ENCODE measurements at places on chromosomes 13 and 19.
A peak's percentile ranks its signal among the peaks of the same experiment; 100 is the strongest.

DNA sequence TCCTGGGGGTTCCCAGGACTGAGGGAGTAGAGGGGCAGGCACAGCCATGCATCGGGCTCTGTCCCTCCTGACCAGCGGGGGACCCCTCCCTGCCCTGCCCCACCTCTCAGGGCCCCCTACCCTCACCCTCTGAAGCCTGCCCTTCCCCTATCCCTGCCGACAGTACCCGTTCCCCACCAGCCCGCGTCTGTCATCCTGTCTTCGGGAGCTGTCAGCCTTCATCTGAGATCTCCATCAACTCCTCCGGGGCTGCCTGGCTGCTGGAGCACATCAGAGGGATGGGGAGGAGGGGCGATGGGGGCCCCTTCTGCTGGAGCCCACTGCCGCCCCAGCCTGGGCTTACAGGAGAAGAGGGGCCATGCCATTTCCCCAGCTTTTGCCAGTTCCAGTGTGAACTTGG is 6.2 kb upstream of the SHD start:
- H3K27ac ChIP-seq = no peak overlapping the region
- H3K36me3 ChIP-seq = peaks cover 13% of the 10 kb centered on the region
- no peak for DNase-seq
- no peak overlapping the region for H3K4me3 ChIP-seq

DNA sequence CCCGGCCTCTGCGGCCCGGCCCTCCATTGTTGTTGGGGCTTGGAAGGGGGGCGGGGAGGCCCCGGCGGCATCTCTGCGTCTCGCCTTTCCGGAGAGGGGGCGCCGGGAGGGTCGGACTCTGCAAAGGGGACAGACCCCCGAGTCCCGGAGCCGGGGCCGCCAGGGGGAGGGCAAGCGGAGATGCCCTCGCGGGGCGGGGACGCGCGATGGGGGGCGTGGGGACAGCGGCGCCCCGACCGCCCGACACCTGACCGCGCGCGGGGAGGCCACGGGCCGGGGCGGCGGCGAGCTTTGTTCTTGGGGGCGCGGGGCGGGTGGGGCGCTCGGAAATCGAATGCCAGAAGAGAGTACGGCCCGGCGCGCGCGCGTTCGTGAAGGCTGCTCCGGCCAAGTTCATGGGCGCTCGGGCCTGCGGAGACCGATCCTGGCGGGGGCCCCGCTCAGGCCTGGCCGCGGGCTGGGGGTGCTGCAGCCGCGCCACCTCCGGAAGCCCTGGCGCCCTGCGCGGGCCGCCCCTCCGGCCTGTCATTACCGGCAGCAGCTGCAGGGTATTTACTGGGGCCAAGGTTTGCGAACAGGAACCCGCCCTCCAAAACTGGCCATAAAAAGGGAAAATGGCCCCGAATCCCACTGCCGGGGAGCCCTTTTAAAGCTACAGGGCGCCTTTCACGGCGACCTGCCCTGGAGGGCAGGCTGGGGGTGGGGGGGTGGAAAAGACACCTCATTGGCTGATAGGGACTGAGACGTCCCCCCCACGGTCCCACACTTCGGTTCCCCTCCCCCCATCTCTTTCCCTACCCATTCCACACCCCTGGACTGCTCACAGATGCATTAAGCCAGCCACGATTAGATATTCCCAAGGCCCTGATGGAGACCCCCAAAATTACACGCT is 11.1 kb upstream of the NANOS3 start:
- H3K36me3 ChIP-seq = no peaks in the 10 kb centered on the region
- H3K27me3 ChIP-seq = peaks cover 6% of the 10 kb centered on the region
- H3K4me1 ChIP-seq = peaks cover 12% of the 10 kb centered on the region
- DNase-seq = no peak

DNA sequence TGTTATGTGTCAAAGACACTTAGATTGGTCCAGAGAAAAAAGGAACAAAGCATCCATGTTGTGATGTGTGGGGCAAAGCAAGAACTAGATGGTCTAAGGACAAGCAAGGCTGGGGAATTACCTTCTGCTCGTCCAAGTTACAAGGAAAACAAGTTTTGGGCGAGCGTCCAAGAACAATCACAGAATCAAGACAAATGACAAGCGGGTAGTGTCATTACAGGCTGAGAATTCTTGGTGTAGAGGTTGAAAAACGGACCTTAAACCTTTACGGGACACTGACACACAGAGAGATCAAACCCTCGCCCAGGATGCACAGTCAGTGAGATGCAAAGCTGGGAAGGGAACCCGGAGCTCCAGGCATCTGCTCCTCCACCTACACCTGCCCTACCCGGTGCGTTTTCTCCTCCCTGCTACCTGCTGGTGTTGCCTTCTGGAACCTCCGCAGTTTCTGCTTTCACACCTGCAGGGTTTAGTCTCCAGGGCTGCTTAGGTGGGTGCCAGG is 515 bp upstream of the ZNF324B start:
- peaks cover 10% of the 10 kb centered on the region for H3K36me3 ChIP-seq
- DNase-seq = no peak
- no peak overlapping the region for H3K27ac ChIP-seq
- H3K4me1 ChIP-seq = peaks cover 3% of the 10 kb centered on the region
- H3K4me3 ChIP-seq = peak overlapping the region; percentile 63
- no peaks in the 10 kb centered on the region for H3K27me3 ChIP-seq

GRCh38 chr19:13339869-13340268 is 166.4 kb downstream of the CACNA1A start:
- no peak overlapping the region for H3K27ac ChIP-seq
- no peak for DNase-seq
- H3K4me1 ChIP-seq = no peaks in the 10 kb centered on the region
- no peak overlapping the region for H3K4me3 ChIP-seq

GRCh38 chr19:48967346-48968178 is 2.5 kb downstream of the FTL start:
- no peak overlapping the region for H3K4me3 ChIP-seq
- H3K4me1 ChIP-seq = peaks cover 20% of the 10 kb centered on the region
- no peaks in the 10 kb centered on the region for H3K27me3 ChIP-seq
- peaks cover 38% of the 10 kb centered on the region for H3K36me3 ChIP-seq
- DNase-seq = peak; percentile 62

- H3K36me3 ChIP-seq = peaks cover 12% of the 10 kb centered on the region
- peaks cover 37% of the 10 kb centered on the region for H3K4me1 ChIP-seq
- H3K27ac ChIP-seq = no peak overlapping the region
- no peaks in the 10 kb centered on the region for H3K27me3 ChIP-seq
Observed at GRCh38 chr13:29543230-29544215, 52.0 kb downstream of the SLC7A1 start.

GRCh38 chr13:46775385-46776107 is 21.4 kb downstream of the ESD start:
- no peaks in the 10 kb centered on the region for H3K4me1 ChIP-seq
- H3K27ac ChIP-seq = no peak overlapping the region
- H3K27me3 ChIP-seq = no peaks in the 10 kb centered on the region
- DNase-seq = no peak

- no peaks in the 10 kb centered on the region for H3K27me3 ChIP-seq
- H3K36me3 ChIP-seq = peaks cover 21% of the 10 kb centered on the region
- DNase-seq = no peak
- no peak overlapping the region for H3K27ac ChIP-seq
Observed at GRCh38 chr13:110263888-110264287, 43.1 kb downstream of the COL4A1 start.

GRCh38 chr13:98262292-98262691 is 85.2 kb upstream of the RNF113B start:
- H3K4me3 ChIP-seq = no peak overlapping the region
- no peak overlapping the region for H3K27ac ChIP-seq
- DNase-seq = no peak
- no peaks in the 10 kb centered on the region for H3K27me3 ChIP-seq
- H3K4me1 ChIP-seq = peaks cover 21% of the 10 kb centered on the region

DNA sequence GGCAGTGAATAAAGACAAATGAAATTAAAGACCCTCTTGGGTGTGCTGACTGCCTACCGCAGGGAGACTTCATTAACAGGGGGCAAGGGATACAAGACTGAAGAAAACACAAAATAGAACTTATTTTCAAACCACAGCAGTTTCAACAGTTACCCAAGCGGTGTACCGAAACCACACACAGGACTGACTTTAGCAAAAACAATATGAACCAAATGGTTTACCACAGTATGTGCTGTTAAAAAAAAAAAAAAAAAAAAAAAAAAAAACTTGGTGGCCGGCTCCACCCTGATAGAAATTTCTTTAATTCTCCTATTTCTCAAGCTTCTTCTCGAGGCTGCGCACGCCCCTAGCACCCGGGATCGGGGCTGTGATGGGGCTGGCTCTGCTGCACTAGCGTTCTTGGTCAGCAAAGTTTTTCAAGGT is 42.6 kb downstream of the KLF2 start:
- H3K4me3 ChIP-seq = no peak overlapping the region
- H3K27ac ChIP-seq = no peak overlapping the region
- DNase-seq = no peak

GRCh38 chr19:37979547-37980082 is 72.6 kb downstream of the SIPA1L3 start:
- H3K27ac ChIP-seq = peak overlapping the region; percentile 39
- H3K27me3 ChIP-seq = no peaks in the 10 kb centered on the region
- peaks cover 4% of the 10 kb centered on the region for H3K36me3 ChIP-seq
- no peak overlapping the region for H3K4me3 ChIP-seq
- H3K4me1 ChIP-seq = peaks cover 16% of the 10 kb centered on the region

DNA sequence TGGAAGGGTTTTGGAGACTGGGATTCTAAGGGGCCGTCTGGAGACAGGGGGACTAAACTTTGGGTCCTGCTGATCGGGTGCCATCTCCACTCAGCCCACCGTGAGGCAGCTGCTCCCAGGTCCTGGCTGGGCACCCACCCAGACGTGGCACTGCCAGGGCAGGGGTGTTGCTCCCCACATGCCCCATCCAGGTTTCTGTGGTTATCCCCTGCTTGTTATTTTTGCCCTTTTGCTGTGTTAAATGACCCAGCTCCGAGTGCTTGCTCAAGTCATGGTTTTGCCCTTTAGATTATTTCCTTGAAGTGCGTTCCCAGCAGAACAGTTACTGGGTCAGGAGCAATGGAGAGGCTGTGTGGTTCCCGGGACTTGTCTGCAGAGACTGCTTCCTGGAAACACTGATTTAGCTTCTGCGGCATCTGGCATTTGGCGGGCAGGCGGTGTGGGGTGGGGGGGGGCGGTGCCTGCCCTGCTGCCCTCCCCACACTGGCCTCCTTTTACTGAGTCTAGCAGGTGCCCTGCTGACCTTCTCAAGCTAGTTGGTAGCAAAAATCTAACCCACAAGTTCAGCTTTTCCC is 1.9 kb downstream of the RAB11B start:
- no peak overlapping the region for H3K27ac ChIP-seq
- peaks cover 12% of the 10 kb centered on the region for H3K4me1 ChIP-seq
- H3K36me3 ChIP-seq = no peaks in the 10 kb centered on the region
- no peaks in the 10 kb centered on the region for H3K27me3 ChIP-seq
- H3K4me3 ChIP-seq = no peak overlapping the region
- DNase-seq = no peak

DNA sequence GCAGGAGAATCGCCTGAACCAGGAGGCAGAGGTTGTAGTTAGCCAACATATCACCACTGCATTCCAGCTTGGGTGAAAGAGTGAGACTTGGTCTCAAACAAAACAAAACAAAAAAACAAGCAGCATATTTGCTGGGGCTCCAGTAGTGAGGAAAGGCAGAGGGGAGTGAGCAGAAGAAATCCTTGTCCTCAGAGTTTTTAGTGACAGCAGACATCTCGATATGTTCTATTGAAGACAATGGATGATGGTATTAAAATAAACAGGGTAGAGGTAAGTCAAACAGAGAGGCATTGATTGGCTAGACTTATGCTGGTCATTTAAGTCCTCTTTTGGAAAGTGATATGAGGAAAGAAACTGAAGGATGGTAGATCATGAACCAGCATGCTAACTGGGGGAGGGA is 19.0 kb downstream of the NLRP7 start:
- H3K4me1 ChIP-seq = no peaks in the 10 kb centered on the region
- no peaks in the 10 kb centered on the region for H3K27me3 ChIP-seq
- H3K4me3 ChIP-seq = no peak overlapping the region
- no peaks in the 10 kb centered on the region for H3K36me3 ChIP-seq
- DNase-seq = no peak
